ENCODE measurements at places on chromosomes 6 and 20.

- DNase-seq: peak; percentile 92
Measured at GRCh38 chr6:30686908-30687658, 638 bp upstream of the PPP1R18 start.

GRCh38 chr6:139698526-139699176 is 324.2 kb upstream of the CITED2 start:
- no peak for DNase-seq

DNA sequence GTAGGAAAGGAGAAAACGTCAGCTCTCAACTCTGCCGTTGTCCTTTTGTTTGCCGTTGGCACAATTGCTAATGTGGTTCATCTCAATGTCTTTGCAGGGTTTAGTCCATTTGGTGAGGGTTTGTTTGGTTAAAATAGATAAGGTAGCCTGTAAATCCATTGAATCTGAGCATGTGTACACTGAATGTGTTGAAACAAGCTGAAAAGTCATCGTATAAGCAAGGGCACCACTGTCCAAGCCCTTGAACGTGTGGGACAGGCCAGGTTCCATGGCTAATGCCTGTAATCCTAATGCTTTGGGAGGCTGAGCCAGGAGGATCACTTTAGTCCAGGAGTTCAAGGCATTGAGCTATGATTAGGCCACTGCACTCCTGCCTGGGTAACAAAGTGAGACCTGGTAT is 224.7 kb upstream of the PLCB4 start:
- no peak for DNase-seq

DNA sequence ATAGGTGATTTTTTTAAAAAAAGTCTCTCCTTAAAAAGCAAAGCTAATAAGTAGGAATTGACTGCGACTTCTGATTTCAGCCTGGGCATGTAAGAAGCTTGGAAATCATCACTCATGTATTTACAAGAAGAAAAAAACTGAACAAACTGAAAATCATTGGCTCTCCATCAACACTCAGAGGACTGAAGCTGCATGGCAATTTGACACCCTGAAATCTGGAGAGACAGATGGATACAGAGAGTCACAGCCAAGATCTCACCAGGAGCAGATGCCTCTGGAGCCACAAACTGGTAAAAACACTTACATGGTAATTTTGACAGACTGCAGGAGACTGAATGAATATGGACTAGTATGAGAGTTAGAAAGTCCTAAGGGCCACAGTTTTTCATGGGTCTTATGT is 191.2 kb upstream of the TCF21 start:
- DNase-seq: no peak

DNA sequence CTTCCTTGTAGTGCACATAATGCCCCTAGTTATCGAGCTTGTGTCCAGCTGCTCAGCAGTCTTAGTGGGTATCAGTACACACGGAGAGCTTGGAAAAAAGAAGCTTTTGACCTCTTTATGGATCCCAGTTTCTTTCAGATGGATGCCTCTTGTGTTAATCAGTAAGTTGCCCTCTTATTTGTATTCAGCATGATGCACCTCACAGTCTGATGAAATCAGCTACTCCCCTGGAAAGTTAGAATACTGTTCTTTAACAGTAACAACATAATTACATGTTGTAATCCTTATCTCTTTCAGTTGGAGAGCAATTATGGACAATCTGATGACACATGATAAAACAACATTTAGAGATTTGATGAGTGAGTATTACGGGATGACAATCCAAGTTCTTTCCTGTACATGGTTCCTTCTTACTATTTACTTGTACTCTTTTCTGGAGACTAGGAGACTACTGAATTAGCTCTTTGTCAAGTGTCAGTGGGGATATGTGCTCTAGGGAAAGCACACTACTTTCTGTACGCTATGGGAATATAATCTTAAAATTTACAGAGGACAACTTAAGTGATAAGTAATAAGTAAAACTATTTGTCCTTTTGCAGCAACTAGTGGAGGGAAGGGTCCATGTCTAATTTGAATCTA is 39.1 kb downstream of the PGM3 start:
- no peak for DNase-seq

DNA sequence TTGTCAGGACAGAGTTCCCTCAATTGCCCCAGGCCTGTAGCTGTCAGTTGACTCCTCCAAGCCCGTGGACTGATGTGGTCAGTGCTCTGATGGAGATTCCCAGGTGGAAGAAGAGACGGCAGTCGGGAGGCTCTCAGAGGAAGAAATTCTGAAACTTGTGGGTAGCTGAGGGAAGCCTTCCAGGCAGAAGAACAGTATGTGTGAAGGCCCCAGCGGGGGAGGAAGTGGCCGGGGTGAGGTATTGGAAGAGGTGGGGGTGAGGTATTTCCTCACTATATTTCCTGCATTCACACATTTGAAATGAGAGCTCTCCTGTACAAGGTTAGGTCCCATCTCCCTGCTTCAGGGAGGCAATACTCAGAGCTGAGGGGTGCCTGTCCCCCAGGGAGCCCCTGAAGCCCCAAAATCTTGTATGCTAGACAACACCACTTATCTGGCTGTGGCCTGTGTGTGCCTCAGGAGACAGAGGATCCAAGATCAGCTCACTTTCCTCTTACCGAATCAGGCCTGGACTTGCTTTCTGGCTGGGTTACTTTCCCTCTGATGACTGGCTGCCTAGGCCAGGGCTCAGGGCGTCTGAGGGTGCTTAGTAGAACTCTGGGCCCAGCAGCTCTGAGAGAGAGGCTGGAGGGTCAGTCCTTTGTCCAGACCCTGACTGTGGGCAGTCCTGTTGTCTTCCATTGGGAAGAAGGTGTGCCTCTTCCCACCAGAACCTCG is 49.3 kb upstream of the MYL9 start:
- DNase-seq: peak; percentile 65

DNA sequence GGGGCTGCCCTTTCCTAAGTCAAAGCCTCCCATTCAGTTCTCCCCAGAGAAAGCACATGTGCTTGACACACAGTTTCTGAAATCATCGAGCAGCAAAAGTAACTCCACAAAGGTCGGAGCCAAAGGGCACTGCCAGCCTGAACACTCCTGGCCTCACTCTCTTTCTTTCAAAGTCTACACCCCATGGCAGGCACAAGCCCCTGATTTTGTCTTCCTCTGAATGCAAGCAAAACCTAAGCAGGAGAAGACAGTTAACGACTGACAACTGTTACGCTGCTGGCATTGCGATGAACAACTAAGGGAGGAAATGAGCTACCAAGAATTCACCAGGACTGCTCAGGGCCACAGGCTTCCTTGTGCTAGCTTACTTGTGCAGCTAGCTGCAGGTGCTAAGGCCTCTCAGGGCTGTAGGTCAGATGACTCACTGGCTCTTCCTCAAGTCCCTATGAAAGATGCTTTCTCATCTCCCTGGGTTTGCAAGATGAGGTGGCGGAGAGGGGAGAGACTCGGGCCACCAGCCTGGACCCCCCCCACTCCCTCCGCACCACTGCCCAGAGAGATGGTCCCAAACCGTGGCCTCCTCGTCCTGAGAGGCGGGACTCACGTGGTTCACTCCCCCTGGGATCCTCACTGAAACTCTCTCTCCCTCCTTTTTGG is 208.2 kb downstream of the DLL1 start:
- DNase-seq: no peak

- no peak for DNase-seq
Measured at GRCh38 chr20:38116409-38117165, 48.5 kb downstream of the TGM2 start.

- no peak for DNase-seq
Measured at GRCh38 chr20:63968928-63969760, 586 bp downstream of the ZNF512B start.

GRCh38 chr6:34360556-34360955 is 31.9 kb downstream of the NUDT3 start:
- no peak for DNase-seq

DNA sequence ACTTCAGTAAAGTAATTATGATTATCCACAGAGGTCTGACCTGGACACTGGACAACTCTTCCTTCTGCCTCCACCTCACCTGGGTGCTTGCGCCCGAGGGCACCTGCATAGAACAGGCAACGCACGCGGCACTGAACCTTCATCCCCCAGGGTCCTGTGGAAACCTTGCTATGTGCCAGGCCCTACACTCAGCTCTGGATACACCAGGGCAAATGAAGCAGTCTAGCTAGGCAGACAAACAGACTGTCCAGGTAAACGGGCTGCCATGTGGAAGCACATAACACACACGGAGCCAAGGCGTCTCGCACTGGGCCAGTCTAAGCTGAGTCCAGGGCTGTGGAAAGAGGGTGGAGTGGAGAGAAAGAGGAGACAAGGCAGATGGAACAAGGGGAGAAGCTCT is 109.3 kb upstream of the AFDN start:
- no peak for DNase-seq

- DNase-seq: no peak
Measured at GRCh38 chr6:19325335-19325789, 511.8 kb upstream of the ID4 start.

GRCh38 chr6:106870824-106871717 is 103.5 kb downstream of the CD24 start:
- DNase-seq: no peak

DNA sequence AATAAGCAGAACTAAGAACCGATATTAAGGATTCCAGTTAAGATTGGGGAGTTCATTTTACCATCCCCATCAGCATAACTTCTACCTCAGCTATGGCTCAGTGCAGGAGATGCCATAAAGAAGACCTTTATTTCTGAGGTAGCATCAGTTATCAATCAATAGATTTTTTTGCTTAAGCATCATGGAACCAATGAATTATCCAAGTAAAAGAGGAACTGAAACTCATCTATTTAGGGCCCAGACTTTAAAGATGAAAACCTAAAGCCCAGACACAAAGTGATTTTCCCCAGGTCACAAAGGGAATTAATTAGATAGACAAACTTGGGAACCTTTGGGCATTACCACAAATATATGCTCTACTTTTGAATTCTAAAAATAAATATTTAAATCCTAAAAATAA is 59.2 kb upstream of the TINAG start:
- DNase-seq: no peak

DNA sequence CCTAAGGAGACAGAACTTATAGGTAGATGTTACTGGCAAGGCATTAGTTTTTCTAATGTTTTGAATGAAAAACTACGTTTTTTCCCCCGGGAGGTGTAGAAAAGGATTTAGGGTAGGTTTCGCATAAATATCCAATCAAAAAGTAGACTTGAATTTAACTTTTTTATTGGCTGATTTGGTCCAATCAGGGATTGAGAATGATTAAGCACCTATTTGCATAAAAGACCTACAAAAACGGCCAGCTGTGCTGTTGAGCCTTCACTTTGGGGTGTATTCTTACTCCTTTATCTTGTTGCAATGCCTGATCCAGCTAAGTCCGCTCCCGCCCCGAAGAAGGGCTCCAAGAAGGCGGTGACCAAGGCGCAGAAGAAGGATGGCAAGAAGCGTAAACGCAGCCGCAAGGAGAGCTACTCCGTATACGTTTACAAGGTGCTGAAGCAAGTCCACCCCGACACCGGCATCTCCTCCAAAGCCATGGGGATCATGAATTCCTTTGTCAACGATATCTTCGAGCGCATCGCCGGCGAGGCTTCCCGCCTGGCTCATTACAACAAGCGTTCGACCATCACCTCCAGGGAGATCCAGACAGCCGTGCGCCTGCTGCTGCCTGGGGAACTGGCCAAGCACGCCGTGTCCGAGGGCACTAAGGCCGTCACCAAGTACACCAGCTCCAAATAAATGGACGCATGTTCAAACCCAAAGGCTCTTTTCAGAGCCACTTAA is 113.5 kb upstream of the BTN3A2 start:
- peak; percentile 96 for DNase-seq

DNA sequence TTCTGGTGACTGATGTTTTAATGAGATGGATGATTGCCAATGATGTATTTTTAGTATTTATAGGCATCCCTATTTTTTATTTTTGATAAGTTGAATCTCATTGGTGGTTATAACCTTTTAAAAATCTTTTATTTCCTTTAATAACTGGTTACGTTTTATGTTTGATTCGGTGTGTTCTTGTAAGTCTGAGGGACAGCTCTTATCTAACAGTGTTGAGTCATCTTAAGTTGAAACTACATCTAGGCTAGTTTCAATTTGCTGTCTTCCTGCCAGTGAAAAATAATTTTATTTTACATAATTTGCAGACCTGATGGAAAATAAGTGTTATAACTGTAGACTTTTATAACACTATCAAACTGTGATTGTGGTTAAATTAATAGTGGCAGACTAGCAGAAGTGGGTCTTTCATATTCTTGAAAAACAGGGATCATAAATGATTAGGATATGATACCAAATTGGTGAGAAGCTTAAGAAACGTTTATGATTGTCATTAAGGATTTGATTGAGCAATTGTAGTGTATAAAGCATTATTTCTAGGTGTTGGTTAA is 4.6 kb downstream of the AFDN start:
- DNase-seq: no peak

DNA sequence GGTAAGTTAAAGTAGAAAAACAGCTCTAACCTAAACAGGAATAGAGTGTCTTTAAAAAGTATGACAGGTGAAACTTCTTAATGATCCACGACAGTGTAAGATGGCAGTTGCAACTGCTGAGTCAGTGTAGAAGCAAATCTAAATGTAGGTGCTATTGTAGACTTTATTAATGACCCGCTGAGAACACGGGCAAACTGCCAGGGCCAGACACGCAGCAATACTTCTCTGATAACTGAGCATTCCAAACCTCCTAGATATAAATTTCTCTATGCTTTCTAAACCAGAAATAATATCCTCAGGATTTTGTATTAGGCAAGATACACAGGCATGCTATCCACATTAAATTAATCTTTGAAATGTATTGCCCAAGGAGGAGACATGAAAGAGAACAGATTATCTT is 1076.4 kb downstream of the HACE1 start:
- DNase-seq: no peak

- DNase-seq: no peak
Measured at GRCh38 chr20:51533291-51534172, 9.0 kb downstream of the NFATC2 start.

DNA sequence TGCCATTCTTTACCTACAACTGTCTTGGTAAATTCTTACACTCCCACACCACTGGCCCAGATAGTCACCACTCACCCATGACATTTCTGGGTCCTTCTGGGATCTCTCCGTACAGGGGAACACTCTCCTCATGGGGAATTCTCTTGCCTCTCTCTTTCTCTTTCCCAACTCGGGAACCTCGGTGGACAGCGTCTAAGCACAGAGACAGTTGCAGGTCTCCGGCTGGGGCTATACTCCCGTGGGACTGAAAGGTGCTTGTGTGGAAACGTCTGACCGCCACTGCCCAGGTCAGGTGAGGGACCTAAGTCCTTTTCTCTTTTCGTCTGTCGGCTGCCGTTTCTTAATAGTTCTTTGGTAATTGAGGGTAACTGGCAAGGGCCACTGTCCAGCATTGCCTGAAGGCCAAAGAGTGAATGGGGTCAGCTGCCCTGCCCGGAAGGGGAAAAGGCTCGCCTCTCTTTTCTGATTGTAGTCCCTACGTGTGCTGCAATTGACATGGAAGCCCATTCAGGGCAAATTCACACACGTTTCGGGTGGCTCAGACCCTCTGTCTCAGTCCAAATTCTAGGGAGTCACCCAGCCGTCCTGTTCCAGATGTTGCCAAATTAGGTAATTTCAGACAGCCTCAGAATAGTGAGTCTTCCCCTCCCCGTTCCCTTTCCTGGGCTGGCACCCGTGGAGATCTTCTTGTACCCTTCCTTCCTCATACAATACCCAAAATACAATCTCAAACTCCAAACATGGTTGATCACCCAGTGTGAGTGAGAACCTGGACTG is 31.2 kb upstream of the RIPK1 start:
- DNase-seq: no peak

- no peak for DNase-seq
Measured at GRCh38 chr6:41355952-41356351, 20.5 kb downstream of the NCR2 start.

GRCh38 chr6:132551214-132551613 is 1.3 kb upstream of the TAAR8 start:
- no peak for DNase-seq

GRCh38 chr6:30494291-30494861 is 5.1 kb downstream of the HLA-E start:
- no peak for DNase-seq

Data from Kasumi-1 (cell line).